NB4 (cell line): ENCODE measurements at places on chromosomes 6 and 20.

- peak; percentile 21 for DNase-seq
Measured at GRCh38 chr20:62825333-62825985, 8.6 kb downstream of the COL9A3 start.

- DNase-seq: peak; percentile 56
Measured at GRCh38 chr20:38139977-38140753, 24.9 kb downstream of the TGM2 start.

- DNase-seq: no peak
Measured at GRCh38 chr6:154754152-154754551, 20.9 kb downstream of the SCAF8 start.

DNA sequence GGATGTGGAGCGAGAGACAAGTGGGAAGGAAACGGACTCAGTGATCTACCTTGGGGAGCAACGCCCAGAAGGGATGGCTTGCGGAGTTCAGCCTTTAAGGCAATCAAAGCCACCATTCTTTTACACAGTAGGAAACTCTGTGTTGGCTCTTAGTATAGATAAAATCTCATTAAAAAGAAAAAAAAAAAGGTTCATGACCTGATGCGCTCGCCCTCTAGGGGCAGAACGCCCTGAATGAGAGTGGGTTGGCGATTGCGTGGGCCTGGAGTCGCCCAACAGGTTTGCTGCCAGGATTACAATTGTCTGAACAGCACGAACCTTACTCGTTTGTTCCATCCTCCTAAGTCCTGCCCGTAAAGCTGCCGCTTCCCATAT, 1.2 kb downstream of the TPD52L1 start:
- DNase-seq: no peak

GRCh38 chr20:50409495-50409894, 100.7 kb upstream of the PTPN1 start:
- DNase-seq: peak; percentile 39

DNA sequence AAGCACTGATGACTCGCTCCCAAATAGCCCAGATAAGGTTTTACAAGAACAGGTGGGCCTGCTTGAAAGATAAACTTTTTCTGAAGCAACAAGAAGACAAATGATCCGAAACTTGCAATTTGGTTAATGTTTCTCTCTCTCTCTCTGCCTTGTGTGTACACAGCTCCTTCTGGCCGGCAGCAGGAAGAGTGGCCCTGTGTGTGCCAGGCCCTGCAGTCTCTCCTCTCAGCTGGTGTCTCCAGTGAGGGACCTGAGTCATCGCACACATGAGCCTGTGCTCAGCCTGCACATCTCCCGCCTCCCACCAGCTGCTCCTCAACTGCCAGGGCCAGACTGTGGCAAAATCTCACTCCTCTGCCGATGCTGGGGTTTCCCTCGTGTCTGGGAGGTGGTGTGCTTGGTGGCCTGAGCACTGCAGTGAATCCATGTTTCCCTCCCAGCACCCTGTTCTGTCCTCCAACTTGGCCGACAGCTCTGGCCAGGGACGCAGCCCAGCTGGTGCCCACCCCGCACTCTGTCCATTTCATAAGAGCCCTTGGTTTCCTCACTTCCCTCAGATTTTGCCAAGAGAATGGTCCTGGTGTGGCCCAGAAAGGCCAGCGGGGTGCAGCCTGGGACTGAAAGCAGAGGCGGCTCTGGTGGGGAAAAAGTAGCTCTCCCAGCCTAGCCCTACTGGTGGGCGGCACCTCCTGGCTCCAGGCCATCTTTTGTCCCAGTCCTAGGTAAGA, 49.4 kb downstream of the ERMARD start:
- DNase-seq: peak; percentile 84

DNA sequence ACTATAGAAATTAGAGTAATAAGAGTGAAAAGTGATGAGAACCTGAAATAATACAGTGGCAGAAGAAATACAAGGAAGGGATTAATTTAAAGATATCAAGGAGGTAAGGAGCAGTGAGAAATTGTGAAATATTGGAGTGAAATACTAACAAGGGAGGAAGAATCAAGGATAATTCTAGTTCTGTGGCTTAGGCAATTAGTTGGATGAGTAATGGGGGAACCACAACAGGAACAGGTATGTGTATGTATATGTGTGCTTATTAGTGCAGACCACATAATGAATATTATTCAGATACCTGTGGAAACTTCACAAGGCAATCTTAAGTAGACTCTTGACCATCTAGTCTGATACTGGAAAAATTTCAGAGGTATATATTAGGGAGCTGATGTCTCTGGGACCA, 143.3 kb downstream of the TINAG start:
- no peak for DNase-seq

GRCh38 chr6:111838749-111839484, 34.3 kb downstream of the FYN start:
- no peak for DNase-seq

DNA sequence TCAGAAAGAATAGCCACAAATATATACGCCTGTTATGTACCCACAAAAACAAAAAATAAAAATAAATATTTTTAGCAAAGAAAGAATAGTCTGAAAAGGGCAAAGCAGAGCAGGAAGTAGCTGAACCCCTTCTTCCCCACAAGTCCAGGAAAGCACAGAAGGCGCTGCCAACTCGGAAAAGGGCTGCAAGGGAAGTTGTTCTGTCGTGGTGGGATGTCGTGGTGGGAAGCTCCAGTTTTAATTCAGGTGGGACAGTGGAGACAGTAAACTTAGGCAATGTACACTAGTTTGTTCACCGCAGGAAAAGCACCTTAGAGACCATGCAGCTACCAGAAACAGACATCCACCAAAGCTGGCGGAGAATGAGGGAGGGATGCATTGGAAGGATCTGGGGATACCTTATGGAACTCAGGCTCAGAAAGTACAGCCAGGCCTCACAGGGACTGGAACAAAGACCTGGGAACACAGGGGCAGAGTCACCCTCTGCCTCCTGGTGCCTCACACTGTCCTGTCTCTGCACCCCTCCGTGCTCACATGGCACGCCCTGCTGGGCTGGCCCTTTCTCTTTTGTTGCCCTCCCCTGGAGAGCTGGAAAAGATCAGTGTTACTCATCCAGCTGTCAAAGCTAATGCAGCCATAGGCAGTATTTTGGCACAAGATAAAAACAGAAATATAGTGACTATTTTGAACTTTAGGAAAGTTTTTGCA, 3.3 kb upstream of the APMAP start:
- DNase-seq: no peak

DNA sequence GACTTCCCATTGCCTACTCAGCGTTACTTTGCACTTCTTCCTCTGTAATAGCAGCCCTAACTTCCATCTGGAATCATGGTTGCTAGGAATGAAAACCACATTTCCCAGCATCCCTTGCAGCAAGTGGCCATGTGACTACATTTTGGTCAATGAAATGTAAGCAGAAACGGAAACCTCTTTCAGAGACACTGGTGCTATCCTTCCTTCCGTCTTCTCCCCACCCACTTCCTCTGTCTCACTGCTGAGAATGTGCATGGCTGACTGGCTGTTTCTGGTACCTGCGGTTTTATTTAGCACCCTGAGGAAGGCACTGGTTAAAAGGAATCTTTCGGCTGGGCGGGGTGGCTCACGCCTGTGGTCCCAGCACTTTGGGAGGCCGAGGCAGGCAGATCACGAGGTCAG, 107.4 kb downstream of the SCML4 start:
- peak; percentile 56 for DNase-seq

DNA sequence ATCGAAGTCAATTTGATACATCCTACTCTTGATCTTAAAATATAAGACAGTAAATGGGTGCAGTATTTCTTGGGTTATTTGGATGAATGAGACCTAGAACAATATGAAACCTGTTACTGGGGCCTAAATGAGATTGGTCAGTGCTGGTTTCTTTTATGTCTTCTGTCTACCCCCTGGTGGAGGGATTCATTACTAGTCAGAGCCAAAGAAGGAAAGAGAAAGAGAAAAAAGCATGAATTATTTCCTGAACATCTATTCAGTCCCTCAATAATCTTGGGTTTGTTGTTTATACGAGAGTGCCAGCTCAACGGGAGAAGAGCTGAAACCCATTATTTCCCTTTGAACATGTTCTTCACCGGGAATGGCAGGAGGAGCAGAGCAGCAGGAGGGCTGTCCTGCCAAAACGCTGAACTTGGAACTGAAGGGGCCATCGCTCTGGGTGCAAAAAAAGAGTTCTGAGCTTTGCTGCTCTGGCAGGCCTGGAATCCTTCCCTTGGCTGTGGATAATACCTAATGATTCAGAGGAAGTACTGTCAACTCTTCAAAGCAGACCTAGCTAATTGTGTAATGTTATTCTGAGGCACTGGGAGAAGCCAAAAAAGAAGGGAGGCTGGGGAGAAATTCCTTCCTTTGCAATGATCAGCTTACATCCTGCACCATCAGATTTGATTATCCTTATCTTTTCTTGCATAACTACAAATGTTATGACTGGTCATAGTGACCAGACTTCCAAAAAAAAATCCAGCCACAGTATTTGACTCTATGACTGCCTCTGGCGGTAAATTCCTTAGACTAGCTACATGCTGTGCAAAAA, 72.0 kb downstream of the BLOC1S5 start:
- peak; percentile 51 for DNase-seq

DNA sequence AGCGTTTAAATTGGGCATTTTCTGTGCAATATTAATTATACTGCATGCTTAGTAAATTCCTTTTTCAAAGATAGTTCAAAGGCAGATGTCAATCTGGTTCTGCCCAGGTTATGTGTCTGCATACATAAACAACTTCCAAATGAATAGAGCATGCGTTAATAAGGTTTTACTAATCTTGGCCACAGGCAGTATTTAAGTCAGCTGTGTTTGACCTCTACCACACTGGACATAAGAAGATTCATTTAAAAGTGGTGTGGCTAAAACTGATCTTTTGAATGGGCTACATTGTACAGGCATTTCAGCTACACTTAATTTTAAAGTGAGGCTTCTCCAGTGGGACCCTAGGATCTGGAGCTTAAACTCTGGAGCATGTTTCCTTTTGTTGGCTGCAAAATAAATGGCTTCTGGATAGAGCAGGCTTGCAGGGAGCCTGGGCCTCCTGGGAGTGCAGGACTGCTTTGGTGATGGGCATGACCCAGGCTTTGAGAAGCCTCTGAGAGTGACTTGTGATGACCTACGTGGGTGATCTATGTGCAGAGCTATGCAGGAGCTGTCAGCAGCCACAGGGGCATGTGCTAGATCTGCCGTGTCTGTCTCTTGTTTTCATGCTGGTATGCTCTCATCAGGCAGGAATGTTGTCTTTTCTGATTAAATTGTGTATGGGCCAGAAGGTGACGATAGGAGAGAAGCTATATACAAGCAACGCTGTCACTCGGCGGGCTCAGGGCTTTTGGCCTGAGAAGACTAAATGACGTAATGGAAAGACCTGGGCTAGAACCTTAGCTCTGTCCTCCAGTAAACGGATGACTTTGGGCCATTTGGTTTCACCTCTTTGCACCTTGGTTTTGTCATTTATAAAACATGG, 331.2 kb downstream of the QKI start:
- no peak for DNase-seq

DNA sequence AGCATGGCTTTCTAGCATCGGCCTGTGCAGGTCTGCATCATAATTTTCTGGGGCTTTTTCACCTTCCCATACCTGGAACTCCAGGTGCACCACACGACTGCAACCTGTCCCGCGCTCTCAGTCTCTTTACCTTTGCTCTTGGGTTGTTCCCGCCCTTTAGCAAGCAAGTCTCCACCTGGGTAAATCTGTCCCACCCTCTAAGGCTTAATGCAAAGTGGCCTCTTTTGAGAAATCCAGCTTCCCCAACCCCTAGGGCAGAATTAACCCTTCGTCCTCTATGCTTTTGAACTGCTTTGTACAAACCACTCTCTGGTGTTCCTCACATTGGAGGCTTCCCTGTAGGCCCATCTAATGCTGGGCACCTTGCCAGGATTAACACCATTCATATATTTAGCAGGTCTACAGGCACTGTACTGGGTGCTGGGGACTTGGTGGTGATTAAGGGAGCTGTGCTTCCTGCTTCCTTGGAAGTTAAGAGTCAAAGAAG, 2.8 kb downstream of the ITPR3 start:
- no peak for DNase-seq

DNA sequence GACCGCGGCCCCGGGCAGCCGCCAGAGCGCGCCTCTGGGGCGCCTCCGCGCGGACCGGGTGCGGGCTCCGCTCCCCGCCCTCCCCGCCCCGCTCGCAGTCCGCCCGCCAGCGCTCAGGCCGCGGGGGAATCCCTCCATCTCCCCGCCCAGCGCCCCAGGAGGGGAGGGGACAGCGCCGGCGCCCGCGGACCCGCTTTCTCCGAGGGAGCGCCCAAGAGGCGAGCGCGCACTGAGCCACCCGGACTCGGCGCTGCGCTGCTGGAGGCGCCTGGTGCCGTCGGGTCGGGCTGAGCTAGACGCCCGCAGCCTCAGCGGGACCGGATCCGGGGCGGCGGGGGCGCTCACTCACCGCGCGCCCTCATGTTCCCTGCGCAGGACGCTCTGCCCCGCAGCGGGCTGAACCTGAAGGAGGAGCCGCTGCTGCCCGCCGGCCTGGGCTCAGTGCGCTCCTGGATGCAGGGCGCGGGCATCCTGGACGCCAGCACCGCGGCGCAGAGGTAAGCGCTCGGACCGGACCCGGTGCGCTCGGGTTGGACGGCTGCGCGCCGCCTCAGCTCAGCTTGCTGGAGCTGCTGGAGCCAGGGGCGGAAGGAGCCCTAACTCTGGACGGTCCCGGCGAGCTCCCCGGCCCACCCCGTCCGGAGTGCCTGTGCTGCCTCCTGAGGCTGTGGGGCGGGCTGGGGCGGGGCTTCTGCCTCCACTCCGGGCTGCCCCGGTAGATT, 867 bp downstream of the EBF4 start:
- DNase-seq: peak; percentile 74

GRCh38 chr6:164628302-164628931, 681.0 kb downstream of the C6orf118 start:
- DNase-seq: peak; percentile 12

- no peak for DNase-seq
Measured at GRCh38 chr20:21272679-21273078, 30.5 kb upstream of the XRN2 start.

- no peak for DNase-seq
Measured at GRCh38 chr6:38681850-38682249, 21.1 kb downstream of the GLO1 start.

DNA sequence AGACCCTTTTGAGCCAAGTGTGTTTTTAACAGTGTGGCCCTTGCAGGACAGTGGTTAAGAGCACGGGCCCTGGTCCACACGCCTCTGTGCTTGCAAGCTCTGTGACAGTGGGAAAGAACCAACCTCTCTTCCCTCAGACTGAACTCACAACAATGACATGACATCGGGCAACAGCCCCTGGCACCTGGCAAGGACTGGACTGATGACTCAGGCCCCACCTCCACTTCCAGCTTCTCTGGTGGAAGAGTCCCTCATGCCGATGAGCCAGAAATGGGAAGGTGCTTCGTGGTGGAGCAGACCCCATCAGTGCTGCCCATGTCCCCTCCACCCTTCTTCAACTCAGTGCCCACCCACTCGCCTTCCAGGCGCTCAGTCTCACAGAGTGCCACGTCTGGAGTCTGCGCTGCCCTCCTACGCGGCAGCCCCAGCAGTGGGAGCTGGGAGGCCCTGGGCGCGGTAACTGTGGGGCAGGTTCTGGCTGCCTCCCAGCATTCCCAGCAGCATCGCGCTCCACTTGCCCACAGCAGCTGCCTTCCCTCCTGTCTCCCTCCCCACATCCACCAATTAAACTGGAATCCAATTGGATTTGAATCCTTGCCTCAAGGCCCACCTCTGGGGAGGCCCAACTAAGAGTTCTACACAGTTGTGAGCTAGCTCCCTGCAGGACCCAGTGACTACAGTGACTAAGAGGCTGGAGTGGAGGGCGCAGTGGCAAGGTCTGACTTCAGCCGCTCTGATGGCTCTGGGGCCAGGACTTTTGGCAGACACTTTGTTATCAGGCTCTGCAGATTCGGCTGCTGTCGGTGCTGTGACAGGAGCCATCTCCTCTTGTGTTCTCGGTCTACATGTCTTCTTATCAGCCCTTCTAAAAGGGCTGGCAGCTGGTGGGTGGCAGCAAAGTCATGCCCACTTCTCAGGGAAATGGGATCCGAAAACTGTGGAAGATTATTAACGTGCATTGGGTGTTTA, 156.8 kb upstream of the MLN start:
- DNase-seq: no peak
